ENCODE measurements at places on chromosomes 12 and 14.

- DNase-seq = no peak
These were observed 5.9 kb downstream of the RIN3 start for GRCh38 chr14:92519246-92520101.

- DNase-seq = no peak
These were observed 56.0 kb downstream of the RASSF3 start for GRCh38 chr12:64666054-64666914.

GRCh38 chr14:98069712-98070171 lies 1202.3 kb downstream of the BCL11B start:
- DNase-seq = no peak

- DNase-seq = no peak
These were observed 69.3 kb downstream of the PPFIBP1 start for GRCh38 chr12:27593266-27593665.

GRCh38 chr12:76152181-76152807 lies 67.8 kb upstream of the NAP1L1 start:
- DNase-seq = no peak

DNA sequence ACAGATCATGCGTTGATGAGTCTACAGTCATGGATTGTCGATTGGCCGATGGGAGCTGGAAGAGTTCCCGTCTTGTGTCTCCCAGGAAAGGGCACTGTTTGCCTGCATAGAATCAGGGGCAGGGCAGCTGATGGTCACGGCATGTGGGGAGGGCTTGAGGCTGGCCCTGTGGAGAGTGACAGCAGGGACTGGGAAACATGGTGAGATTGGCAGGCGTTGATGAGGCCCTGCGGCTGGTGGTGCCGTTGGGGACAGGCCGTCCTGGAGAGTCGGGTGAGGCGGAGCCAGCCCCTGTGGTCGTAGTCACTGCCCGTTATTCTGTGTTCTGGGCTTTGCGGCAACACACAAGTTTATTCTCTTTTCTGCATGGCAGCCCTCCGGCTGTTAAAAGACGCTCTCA lies 52.9 kb downstream of the TECPR2 start:
- DNase-seq = no peak
